ENCODE measurements at places on chromosomes 5 and 9.
A peak's percentile ranks its signal among the peaks of the same experiment; 100 is the strongest.

DNA sequence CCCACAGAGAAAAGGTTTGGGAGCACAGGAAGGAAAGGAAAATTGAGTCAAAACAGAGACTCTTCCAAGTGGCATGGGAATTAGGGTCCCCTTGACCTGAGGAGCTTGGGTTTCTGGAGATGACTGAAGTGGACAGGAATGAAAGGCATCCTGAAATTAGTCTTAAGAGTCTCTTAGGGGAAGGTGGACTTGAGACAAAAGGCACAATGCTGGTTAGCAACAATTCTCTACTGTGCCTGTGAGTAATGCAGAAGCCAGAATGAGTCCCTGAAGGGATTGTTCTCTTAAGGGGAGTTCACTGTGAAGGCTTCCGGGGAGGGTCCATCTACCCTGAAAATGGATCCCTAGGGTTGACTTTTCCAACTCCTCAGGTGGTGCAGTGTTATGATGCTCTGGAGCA is 58.4 kb upstream of the FOXE1 start:
- DNase-seq, result no peak

DNA sequence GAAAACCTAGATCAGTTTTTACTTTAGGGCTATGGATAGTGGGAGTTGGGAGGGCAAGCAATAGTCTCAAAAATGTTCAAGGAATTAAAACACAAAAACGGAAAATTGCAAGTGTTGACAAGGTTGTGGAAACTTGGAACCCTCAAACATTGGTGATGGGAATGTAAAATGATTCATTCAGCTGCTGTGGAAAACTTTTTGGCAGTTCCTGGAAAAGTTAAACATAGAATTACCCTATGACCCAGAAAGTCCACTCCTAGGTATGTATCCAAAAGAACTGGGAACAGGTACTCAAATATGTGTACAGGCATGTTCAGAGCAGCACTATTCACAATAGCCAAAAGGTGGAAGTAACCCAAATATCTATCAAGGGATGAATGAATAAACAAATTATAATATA is 1.2 kb upstream of the MSANTD3 start:
- no peak for DNase-seq

- peak; percentile 44 for DNase-seq
These were observed 67.7 kb upstream of the CCL21 start for GRCh38 chr9:34777666-34778065.

DNA sequence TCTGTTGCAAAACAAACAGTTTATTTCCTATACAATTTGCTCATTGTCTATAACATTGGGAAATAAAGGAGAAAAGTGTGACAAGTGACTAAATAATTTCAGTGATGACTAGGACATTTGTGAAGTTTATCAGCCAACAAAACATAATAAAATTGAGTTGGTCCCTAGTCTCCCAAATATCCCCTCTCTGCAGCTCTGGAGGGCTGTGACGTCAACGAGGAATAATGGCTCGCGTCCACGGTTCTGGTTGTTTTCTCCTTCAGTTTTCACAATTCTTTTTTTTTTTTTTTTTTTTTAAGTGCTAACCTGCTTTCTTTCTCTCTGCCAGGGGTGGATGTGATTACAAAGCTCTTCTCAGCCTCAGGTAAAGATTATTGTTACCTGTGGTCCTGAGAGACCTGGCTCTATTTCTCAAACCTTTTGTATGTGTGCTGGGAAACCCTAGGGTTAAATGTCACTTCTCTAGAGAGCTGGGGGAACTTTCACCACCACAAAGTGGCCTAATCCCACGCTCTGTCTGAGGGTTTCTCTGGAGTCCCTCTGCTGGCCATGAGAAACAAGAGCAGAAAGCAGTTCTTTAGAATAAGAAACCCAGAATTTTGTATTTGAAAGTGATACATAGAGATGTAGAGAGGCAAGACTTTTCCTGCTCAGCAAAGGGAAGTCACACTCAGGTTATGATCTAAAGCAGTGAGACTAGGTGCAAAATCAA is 36.2 kb upstream of the ANKRD55 start:
- DNase-seq, result peak; percentile 9

DNA sequence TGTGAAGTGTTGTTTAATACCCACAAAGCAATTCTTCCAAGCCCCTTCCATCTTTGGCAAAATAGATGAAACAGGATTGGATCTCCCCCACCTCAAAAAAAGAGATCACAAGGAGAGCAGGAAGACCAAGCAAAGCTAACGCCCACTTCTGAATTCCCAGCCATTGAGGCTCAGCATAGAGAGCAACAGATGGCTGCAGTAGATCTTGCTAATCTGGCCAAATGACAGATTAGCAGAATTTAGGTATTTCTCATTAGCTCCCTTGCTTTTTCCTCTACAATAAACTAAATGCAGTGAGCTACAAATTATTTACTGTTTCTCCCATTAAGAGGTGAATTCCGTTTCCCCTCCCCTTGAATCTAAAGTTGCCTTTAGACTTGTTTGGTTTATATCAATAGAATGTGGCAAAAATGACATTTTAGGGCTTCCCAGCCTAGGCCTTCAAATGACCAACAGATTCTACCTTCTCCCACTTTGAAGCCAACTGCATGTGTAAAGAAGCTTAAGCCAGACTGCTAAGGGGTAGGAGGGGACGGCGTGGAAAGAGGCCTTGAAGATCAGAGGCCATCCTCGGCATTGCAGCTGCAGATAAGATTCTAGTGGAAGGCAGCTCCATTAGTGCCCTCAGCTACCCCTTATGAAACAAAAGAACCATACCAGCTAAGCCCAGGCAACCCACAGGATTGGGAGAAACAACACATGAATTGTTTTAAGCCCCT is 56.8 kb upstream of the CPEB4 start:
- no peak for DNase-seq

DNA sequence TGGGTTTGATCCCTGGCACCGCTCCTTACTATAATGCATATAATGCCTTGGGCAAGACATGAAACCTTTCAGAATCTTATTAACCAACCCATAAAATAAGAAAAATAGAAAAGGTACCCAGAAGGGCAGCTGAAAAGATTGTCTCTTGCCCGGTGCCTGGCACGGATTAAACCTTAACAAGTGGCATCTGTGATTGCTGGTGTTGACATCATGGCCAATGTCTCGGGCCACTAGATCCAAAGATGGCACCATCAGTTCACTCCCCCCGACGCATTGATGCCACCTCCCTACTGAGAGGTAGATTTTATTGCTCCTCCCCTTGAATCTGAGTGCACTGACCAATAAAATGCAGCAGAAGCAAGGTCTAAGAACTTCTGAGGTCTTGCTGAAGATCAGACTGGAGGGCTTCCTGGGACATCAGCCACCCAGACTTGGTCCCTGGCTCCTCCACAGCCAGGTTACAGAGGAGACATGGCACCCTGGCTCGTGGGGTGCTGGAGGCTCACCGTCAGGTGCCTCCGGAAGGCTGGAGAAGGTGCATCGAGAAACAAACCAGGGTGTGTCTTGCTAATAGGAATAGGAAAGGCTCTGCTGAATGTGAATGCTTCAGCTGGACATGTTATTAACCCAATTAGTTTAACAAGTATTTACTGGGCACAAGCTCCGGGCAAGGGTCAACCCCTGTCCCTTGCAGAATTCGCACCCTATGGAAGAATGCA is 80.0 kb upstream of the COL5A1 start:
- no peak for DNase-seq
